ENCODE measurements at places on chromosomes 3 and 15. TPM values are rescaled to one million over a fixed set of nuclear protein-coding genes. Genes with fewer than 3 reads are reported as not detected.
A peak's percentile ranks its signal among the peaks of the same experiment; 100 is the strongest.

GRCh38 chr15:76996076-76996525 is 1.2 kb downstream of the PSTPIP1 start:
- DNase-seq = no peak

DNA sequence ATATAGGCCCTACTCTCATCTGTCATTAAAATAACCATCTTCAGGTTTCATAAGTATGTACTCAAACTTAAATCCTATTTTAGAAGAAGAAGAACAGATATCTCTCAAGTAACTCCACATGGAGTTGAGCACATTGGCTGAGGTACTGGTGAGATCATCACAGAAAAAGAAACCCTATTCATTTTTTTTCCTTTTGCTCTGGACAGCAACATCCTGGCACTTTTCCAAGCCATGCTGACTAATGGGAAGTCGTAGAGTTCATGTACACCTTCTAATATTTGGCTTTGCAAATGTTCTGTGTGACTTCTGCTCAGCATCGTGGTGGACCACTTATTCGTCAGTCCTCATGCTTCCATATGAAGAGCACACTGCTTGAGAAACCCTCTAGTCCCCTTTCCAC is 336.0 kb upstream of the KCNH8 start:
- no peak for DNase-seq

Gene COMMD4
- 97.4 TPM for total RNA-seq

DNA sequence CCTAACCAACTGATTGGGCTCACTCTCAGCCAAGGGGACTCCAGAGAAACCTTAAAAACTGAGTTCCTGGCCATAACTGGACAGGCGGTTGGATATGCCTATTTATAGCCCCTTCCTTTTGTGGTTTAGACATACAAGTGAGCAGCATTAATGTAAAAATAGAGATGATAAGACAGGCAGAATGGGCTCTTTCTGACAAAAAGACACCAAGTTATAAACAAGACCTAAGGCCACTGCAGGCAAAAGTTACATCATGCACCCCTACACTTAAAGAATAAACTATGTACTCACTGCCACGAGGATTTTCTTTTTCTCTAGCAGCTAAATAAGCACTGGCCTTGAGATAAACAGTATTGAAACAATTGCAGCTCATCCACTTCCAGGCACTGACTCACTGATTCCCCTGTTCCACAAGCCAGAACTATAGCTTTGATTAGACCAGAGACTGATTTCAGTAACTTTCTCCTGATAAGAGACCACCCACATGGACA is 30.1 kb downstream of the SUCNR1 start:
- DNase-seq = no peak

Gene PARP6
- 62.9 TPM for total RNA-seq

DNA sequence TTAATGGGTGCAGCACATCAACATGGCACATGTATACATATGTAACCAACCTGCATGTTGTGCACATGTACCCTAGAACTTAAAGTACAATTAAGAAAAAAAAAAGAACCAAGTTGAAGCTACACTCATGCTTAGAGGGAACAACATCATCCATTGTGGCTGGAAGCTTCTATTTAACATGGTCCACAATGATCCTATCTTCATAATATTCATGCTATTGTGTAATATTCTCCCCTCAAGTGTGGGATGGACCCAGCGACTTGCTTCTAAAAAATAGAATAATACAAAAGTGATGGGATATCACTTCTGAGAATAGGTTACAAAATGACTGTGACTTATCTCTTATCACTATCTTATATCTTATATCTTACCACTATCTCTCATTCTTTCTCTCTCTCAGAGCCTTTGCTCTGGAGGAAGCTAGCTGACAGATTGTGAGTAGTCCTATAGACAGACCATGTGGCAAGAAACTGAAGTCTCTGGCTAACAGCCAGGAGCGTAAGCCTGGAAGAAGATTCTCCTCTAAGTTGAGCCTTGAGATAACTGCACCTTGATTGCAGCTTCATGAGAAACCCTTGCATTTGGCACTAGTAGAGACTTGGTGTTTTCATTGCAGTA is 198.5 kb upstream of the MRPL3 start:
- DNase-seq = no peak

Gene P2RY14
- total RNA-seq = 0.27 TPM

DNA sequence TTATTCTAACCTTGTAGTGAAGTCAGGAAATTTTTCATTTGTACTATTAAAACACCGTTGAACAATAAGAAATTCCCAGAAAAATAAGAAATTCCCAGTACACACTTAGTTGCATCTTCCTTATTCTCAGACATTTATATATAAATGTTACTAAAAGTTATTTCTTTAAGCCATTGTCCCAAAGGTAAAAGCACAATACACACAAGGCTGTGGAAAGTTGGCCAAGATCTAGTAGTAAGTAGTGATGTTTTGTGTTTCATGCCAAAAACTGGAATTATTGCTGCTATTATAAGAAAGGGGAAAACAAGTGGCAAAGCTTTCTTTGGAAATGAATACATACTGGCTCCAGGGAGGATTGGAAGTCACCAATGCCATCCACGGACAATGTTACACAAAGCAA is 802.5 kb upstream of the DPPA4 start:
- no peak for DNase-seq

Gene AADAC
- not detected for total RNA-seq

Gene GOLGA8S
- total RNA-seq = 0.20 TPM

DNA sequence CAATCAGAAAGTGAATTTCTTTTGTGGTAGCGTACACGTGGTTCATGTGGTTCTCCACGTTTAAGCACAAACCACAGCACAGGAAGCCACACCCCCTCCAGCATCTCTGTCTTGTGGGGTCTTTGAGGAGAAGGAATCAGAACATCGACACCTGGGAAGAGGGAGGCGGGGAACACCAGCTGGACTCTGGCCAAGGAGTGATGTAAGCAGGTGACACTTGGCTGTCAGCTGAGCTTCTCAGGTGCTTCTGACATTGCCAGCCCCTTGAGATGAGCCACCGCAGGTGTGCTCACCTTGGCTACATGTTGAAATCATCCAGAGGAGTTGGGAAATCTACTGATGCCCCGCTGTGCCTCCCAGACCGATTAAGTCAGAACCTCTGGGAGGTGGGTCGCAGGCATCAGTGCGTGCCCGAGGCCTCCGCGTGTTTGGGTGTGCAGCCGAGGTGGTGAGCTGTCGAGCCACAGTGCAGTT is 85.0 kb downstream of the FAM81A start:
- peak; percentile 64 for DNase-seq

GRCh38 chr3:100340527-100340926 is 6.0 kb downstream of the NIT2 start:
- no peak for DNase-seq

DNA sequence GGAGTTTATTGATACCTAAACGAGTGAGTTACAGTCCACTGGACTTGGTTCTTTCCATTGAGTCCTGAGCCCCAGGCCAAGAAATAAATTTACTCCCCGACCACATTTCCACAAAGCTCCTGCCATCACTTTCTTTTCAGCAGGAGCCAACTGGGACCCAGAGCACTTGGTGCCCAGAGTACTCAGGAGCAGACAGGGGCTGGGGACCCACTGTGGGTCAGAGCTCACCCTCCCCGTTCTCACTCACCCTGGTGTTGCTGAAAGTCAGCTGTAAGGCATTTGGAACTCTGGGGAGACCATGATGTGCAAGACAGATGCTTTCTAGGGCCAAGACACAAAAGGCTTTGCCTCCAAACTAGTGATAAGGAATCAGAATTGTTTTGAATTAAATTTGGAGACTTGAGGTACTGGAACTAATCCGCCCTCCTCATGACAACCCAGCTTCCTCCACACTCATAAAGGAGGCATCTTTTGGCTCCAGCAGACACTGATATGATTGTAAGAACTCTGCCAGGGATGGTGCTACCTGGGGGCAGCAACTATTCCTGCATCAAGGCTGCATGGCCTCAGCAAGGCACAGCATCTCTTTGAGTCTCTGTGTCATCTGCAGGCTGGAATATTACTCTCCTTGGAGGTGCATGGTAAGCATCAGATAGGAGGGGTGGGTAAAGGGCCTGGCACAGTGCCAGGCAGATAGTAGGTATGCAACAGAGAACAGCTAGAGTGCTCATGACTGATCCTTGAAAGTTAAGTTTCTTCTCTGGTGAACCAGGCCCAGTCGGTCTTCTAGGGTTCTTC is 7.3 kb upstream of the CAMK1 start:
- DNase-seq = no peak

GRCh38 chr3:121223116-121223515 is 315.1 kb downstream of the STXBP5L start:
- no peak for DNase-seq

DNA sequence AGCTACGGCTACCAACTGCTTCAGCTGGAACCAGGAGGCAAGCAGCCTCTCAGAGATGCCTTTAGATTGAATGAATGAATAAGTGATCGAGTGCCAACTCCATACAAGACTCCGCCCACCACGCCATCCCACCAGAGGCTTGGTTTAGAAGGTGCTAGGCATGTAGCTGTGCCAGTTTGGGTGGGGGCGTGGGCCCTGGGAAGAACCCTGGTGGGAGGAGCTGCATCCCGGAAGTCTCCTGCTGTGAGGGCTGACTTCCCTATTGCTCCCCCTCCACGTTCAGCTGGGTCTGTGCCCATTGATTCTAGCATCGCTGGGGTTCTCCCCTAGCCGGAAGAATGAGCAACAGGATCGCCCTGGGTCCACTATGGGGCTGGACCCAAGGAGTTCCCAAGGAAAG is 20.9 kb downstream of the LINGO1 start:
- no peak for DNase-seq

Measured in activated CD4-positive, alpha-beta T cell treated with anti-CD3 and anti-CD28 coated beads, Interleukin-2, amount 10 ng/mL, durations not matched to agents 7 days and 5 days (primary cell).